ENCODE measurements at places on chromosomes 3 and 15.

DNA sequence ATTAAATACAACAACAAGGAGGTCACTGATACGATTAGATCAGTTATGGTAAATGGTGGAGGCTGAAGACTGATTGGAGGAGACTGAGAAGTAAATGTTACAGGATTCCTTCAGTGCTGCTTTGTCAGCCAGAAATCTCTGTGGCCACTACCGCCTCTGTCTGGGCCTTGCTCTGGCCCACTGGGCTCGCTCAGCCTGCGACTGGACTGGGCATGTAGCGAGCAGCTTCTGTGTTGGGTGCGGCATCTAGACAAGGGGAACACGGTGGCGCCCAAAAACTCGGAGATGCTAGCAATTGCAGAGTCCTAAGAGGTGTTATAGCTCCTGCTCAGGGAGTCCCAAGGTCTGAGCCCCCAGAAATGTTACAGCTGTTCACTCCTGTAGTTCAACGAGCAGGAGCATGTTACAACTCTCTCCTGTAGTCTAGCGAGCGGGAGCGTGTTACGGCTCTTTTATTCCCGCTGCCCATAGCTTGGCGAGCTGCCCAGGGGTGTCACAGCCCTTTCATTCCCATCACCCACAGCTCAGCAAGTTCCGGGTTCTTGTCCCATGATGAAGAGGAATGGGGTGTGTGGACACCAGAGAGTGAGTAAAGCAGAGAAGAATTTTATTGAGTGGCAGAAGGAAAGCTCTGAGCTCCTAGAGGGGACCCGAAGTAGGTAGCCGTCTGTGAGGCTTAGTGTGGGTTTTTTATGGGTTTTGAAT lies 24.7 kb downstream of the SLC15A2 start:
- no peak for DNase-seq

- no peak for DNase-seq
Measured at GRCh38 chr3:18024715-18025114, 282.3 kb upstream of the TBC1D5 start.

DNA sequence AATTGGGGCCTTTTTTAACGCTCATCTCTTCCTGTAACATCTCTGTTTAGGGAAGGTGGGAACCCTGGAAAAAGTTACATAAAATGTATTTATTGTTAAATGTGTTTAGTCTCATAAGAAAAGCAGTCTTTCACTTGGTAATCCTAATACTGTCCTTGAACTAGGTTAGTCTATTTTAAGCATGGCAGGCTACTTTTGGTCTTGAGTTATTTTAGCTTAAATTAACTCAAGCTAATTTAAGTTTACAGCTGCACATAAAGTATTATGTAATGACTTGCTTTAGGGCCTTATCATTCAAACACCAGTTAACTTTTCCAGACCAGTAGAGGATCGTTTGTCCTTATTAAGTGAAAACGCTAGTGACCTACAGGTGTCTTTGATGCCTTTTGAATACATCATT lies 63.2 kb downstream of the DCUN1D1 start:
- no peak for DNase-seq

- DNase-seq = no peak
Measured at GRCh38 chr3:4776399-4776979, 202.7 kb upstream of the BHLHE40 start.

- DNase-seq = no peak
Measured at GRCh38 chr15:81880833-81881232, 165.0 kb downstream of the MEX3B start.

- DNase-seq = no peak
Measured at GRCh38 chr3:120331076-120331475, 18.1 kb downstream of the LRRC58 start.

GRCh38 chr3:48695393-48695753 lies 9.7 kb upstream of the NCKIPSD start:
- no peak for DNase-seq

DNA sequence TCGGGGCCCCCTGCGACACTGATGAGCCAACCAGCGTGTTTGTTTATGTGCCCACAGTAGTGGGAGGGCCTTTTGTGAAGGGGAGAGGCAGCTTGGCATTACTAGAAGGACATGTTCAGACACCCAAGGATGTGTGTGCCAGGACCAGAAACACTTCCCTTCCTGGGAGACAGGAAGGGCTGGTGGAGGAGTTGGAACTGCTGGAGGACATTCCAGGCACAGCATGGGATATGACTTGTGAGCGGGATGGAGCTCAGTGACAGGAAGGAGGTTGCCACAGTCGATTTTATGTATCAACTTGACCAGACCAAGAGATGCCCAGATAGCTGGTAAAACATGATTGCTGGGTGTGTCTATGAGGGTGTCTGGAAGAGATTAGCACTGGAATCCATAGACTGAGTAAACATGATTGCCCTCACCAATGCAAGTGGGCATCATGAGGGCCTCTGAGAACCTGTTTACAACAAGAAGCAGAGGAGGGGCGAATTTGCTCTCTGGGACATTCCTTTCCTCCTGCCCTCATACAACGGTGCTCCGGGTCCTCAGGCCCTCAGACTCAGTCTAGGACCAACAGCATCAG lies 106.4 kb upstream of the TLE3 start:
- no peak for DNase-seq

- no peak for DNase-seq
Measured at GRCh38 chr3:14849638-14850230, 31.0 kb downstream of the FGD5 start.

DNA sequence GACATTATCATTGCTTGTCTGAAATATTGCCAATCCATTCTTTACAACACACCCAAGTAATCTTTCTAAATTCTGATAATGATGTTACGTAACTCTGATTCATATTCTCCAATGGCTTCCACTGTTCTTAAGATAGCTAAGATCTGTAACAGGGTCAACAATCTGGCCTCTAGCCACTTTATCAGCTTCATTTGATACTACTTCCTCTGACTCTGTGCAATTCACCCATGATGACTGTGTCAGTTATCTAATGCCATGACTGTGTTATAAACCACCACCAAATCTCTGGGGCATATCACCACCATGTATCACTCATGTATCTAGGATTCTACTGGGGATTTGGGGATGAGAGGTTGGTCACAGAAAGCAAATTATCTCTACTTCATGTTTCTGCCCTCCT lies 44.0 kb downstream of the CD200 start:
- no peak for DNase-seq

- DNase-seq = no peak
Measured at GRCh38 chr15:98649472-98650416, 1.4 kb downstream of the IGF1R start.

DNA sequence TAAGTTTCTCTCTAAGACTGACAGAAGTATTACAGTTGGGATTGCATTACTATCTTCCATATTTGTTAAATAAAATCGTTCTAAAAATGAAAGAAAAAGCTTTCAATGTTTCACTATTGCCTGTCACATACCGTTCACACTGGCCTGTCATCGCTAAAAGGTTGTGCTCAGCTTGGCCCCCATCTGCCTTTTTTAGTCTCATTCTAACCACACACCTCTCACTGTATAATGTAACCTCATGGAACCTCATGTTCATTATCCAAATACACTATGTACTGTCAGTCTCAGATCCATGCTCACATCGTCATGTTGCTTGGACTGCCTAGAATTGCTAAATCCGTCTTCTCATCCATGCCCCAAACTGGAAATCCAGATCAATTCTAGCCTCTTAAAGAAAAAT lies 637.8 kb upstream of the ROBO1 start:
- no peak for DNase-seq

DNA sequence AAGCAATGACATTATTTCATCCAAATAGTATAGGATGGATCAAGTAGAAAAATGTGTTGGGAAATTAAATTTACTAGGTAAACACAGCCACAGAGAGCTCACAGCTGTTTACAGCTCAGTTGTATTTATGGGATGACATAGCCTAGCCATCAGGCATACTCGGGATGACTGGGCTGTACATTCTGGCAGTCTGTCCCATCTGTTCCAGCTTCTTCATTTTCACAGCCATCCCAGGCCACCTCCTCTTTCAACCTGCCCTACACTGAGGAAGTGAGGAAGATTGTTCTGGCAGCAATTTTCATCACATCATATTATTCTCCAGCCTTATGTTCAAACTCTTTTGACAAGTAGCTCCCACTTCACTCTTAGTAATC lies 98.4 kb upstream of the PFN2 start:
- no peak for DNase-seq

- no peak for DNase-seq
Measured at GRCh38 chr3:155889952-155890351, 19.5 kb downstream of the GMPS start.

- no peak for DNase-seq
Measured at GRCh38 chr3:133461291-133461690, 61.4 kb downstream of the BFSP2 start.

DNA sequence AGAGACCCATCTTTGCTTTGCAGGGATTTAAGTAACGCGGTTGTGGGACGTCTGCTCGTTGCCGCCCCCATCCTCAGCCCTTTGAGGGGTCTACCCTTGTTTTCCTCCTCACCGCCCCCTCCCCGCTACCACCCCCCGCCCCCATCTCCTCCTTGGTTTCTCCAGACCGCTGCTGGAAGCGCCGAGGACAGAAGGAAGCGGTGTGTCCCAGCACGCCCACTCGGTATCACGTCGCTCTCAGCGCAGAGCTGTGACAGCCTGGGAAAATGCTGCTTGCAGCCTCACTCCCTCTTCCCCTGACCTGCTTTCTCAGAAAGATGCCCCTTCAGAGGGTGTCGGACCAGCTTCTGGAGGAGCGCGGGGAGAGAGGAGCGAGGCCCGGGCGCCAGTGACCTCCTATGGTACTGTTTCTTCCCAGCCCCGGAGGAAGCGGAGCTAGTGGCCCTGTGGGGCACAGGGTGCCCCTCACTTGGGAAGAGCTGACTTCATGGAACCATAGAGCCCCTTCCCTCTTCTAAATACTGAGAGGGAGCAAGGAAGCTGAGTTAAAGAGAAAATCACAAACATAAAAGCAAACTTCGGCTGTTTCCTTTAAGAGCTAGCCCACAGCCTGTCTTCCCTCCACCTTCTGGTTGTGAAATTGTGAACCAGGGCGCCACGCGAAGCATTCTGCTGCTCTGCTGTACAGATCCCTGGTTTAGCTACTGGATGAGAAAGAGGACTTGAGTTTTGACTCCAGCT lies 698 bp downstream of the IL1RAP start:
- peak; percentile 13 for DNase-seq

GRCh38 chr3:111335512-111336303 lies 206.3 kb upstream of the CD96 start:
- no peak for DNase-seq

DNA sequence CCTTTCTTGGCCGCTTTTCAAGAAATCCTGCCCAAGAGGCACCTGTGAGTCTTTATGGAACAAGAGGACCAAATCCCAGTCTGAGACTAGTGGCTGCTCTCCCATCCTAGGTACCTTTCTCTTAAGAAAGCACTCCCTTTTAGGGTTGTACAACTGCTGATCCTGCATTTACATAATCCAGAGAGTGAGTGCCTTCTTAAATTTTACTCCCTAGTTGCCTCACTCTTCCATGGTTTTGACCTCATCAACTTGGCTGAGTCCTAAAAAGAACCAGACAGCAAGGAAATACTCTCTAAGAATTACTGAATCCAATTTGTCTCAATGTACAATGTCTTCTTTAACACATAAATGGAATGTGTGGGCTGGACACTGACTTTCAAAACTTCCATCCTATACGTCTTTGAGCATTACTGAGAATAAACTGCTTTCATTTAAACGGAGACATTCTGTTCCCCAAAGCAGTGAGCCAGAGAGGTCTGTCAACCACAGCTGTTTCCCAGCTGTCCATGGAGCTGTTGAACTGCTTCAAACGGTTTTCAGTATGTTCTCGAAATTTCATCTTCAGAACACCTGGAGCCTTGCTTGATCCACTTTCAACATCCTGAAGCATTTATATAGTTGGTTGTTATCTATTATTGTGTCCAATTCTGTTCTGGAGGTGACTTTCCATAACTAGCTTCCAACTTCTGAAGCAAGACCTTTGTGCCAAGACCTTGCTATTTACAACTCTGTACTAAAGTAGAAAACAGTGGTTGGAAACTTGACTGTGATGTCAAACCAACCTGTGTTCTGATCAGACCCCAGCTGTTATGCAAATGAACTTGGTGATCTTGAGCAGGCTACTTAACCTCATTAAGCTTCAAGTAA lies 179.1 kb downstream of the SLC9A9 start:
- no peak for DNase-seq

GRCh38 chr15:52143873-52144272 lies 31.3 kb upstream of the BCL2L10 start:
- DNase-seq = no peak

DNA sequence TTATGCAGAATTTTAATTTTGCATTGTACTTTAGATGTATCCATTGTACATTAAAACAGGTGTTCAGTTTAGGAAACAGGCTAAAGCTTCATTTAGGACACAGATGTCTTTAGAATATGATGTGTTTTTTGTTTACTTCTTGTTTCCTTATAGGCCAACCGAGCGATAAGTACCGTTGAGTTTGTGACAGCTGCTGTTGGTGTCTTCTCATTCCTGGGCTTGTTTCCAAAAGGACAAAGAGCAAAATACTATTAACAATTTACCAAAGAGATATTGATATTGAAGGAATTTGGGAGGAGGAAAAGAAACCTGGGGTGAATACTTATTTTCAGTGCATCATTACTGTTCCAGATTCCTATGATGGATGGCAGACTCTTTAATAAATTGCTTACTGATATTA lies 29.4 kb downstream of the PLAAT1 start:
- DNase-seq = no peak

DNA sequence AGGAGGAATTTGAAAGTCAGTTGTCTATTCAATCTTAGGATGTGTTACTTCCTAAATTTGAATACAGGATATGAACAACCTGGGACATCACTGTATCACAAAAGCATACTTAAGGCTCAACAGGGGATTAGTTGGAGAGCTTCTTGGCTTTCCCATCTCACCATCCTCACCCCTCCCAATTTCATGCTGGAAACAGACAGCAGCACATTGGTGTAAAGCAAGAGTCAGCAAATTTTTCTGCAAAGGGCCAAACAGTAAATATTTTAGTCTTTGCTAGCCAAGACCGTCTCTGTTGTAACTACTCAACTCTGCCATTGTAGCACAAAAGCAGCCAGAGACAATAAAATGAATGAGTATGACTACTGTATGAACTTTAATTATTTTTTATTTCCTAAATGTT lies 94.9 kb downstream of the ERC2 start:
- DNase-seq = no peak

DNA sequence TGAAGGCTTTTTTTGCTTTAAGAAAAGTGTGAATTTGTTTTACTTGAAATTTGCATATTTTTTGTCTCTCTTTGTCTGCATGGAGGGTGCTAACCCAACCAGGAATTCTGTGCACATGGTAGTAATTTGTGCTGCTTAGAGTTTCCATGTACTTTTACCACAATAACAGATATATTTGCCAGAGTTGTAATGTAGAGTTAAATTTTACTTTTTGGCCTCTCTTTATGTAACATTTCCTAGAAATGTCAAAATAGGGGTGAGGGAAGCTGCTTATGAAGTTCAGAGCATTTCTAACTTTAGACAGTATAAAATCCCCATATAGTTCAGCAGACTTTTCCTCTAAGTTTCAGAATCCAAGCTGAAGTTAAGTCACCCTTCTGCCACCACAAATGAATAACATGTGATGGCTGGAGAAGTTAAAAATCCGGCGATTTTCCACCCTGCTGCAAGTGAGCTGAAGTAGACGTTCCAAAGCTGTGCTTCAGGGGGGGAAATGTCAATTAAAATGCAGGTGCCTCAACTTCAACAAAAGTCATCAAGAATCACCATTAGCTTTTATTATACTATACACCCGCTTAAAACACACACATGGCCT lies 385.7 kb upstream of the NR2F2 start:
- DNase-seq = no peak

GRCh38 chr3:45858809-45859543 lies 17.1 kb upstream of the LZTFL1 start:
- no peak for DNase-seq

Measured in stimulated activated CD4-positive, alpha-beta T cell treated with anti-CD3 and anti-CD28 coated beads, TNF-alpha, amount 100 ng/mL, for 1 hour (primary cell).